HepG2 (cell line): ENCODE measurements at places on chromosomes 3 and 15. TPM values are rescaled to one million over a fixed set of nuclear protein-coding genes. Genes with fewer than 3 reads are reported as not detected.

The PDHB gene
- 97.1 and 108 TPM in 2 replicates for polyA plus RNA-seq

The ARPIN gene
- 2.8 and 2.9 TPM in 2 replicates for polyA plus RNA-seq

The GPR15 gene
- not detected in 2 replicates for polyA plus RNA-seq

The BTBD1 gene
- 29.3 and 32.1 TPM in 2 replicates for polyA plus RNA-seq

The PLOD2 gene
- polyA plus RNA-seq, result 117 and 161 TPM in 2 replicates

The KIF23 gene
- 8.4 and 11.3 TPM in 2 replicates for polyA plus RNA-seq

The UROC1 gene
- polyA plus RNA-seq, result 1.3 and 2.0 TPM in 2 replicates

The DUSP7 gene
- 8.7 and 8.8 TPM in 2 replicates for polyA plus RNA-seq

DNA sequence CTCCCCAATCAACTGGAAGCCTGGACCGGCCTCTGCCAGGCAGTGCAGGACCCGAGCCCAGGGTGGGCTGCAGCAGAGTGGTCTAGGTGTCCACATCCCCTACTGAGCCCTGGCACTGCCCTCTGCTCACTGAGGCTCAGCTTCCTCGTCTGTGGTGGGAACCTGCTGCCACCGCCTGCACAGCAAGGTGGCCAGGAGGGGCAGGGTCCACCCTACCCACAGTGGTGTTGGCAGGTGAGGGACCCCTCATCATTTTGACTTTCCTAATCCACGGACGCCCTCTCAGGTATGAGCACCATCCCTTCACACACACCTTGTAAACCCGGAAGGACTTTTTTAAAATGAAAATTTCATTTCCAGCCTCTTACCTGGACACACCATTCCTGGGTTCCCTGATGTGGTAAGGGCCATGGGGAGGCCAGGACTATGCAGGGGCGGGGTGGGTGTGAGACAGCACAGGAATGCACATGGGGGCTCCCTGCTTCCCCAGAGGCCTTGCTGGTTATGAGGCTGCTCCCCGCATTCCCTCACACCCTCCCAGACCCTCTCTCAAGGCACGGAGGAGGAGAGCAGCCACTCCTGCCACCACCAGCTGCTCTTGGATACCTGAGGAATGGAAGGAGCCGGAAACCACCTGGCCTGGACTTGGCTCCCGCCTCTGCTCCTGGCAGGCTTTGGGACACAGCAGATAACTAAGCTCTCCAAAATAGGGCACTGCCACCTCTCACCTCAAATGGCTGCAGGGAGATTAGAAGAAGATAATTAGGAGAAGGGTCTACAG lies 185.9 kb upstream of the TPM1 start:
- DNase-seq, result no peak
- H3K4me3 ChIP-seq, result no peak overlapping the region
- no peaks in the 10 kb centered on the region for H3K27me3 ChIP-seq
- H3K4me1 ChIP-seq, result peaks cover 58% of the 10 kb centered on the region
- no peak overlapping the region for H3K27ac ChIP-seq

GRCh38 chr3:141457624-141458236 lies 29.1 kb upstream of the RASA2 start:
- H3K27ac ChIP-seq, result no peak overlapping the region
- no peaks in the 10 kb centered on the region for H3K36me3 ChIP-seq
- no peaks in the 10 kb centered on the region for H3K27me3 ChIP-seq

- no peaks in the 10 kb centered on the region for H3K4me1 ChIP-seq
- no peaks in the 10 kb centered on the region for H3K36me3 ChIP-seq
- H3K27ac ChIP-seq, result no peak overlapping the region
These were observed 167.2 kb downstream of the POLR2M start for GRCh38 chr15:57873564-57874209.

DNA sequence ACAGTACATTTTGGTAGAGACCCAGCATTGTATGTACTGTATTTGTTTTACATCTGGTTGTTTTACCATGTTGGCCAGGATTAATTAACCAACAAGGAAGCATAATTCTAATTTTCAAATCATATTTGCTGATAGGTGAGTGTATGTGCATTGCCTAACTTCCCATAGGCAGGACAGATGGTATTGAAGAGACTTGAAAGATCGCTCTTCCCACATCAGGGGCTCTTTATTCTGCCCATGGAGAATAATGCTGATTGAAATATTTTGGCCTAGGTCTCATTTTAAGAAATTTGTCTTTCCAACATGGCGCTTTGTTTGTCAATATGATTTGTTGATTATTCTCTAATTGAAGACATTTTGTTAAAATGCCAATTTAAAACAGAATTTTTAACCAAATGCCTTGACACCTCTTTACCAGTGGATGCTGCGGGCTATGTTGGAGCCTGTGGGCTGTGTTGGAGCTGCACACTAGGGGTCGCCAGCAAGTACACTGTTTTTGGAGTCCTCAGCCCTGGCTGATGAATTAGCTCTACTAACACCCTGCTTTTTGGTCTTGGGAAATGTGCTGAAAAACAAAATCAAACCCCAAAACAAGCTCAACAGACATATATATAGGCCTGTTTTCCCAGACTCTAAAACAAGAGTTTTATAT lies 5.3 kb downstream of the P2RY12 start:
- no peak overlapping the region for H3K27ac ChIP-seq
- peak; percentile 6 for DNase-seq
- H3K27me3 ChIP-seq, result no peaks in the 10 kb centered on the region

GRCh38 chr15:66413579-66413978 lies 26.9 kb downstream of the MAP2K1 start:
- no peaks in the 10 kb centered on the region for H3K27me3 ChIP-seq
- no peak for DNase-seq
- H3K27ac ChIP-seq, result no peak overlapping the region
- H3K4me3 ChIP-seq, result no peak overlapping the region

DNA sequence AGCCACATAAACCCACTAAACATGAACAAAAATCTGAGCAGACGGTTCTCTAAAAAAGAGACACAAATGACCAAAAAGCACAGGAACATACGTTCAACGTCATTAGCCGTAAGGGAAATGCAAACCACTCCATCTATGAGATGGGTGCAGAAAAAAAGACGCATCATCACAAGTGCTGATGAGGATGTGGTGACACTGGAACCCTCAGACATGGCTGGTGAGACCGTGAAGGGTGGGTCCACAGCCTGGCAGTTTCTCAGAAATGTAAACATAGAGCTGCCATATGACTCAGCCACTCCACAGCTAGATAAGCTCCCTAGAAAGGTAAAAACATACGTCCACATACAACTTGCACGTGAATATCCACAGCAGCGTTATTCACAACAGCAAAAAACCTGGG lies 23.3 kb downstream of the PCSK6 start:
- H3K4me3 ChIP-seq, result no peak overlapping the region
- DNase-seq, result no peak
- no peak overlapping the region for H3K27ac ChIP-seq
- H3K4me1 ChIP-seq, result peaks cover 30% of the 10 kb centered on the region

DNA sequence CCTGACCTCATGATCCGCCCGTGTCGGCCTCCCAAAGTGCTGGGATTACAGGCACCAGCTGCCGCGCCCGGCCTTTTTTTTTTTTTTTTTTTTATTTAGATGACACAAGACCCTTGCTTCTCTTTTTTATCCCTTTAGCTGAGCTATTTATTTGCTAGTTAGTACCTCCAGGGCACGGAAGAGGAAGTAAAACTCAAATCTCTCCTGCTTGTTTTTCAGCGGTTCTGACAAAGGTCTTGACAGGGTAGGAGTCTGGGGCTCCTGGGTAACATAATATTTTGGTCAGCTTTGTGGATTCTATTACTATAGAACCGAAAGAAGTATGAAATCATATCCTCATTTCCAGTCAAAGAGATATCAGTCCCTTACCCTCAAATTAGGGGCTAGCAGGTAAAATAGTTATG lies 44.0 kb upstream of the ETV5 start:
- H3K27me3 ChIP-seq, result no peaks in the 10 kb centered on the region
- H3K4me1 ChIP-seq, result no peaks in the 10 kb centered on the region
- DNase-seq, result no peak
- no peak overlapping the region for H3K4me3 ChIP-seq
- H3K27ac ChIP-seq, result no peak overlapping the region

DNA sequence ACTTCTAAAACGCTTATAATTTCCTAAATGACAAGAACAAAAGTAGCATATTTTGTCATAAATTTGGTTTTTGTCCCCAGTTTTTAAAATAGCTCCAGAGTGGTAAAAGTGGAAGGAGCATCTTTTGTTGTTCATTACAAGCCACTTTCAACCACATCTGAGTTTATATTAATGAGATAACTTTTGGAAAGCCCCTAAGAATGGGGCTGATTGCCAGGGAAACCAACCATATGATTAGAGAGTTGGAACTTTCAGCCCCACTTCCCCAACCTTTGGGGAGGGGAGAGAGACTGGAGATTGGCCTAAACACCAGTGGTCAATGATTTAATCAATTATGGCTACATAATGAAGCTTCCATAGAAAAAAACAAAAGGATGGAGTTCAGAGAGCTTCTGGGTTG lies 57.4 kb downstream of the CPA3 start:
- H3K36me3 ChIP-seq, result no peaks in the 10 kb centered on the region
- H3K27ac ChIP-seq, result no peak overlapping the region
- H3K27me3 ChIP-seq, result no peaks in the 10 kb centered on the region; the same call in 2 of the 3 replicates
- DNase-seq, result no peak

GRCh38 chr15:63874616-63875015 lies 40.9 kb upstream of the HERC1 start:
- H3K4me3 ChIP-seq, result no peak overlapping the region
- H3K27ac ChIP-seq, result no peak overlapping the region
- no peak for DNase-seq
- H3K36me3 ChIP-seq, result no peaks in the 10 kb centered on the region
- H3K4me1 ChIP-seq, result no peaks in the 10 kb centered on the region
- no peaks in the 10 kb centered on the region; the same call in 2 of the 3 replicates for H3K27me3 ChIP-seq

GRCh38 chr3:98645039-98645438 lies 51.6 kb upstream of the CPOX start:
- DNase-seq, result no peak
- peaks cover 9% of the 10 kb centered on the region; the same call in 1 of the 2 replicates for H3K4me1 ChIP-seq
- no peaks in the 10 kb centered on the region for H3K36me3 ChIP-seq
- no peak overlapping the region for H3K27ac ChIP-seq

DNA sequence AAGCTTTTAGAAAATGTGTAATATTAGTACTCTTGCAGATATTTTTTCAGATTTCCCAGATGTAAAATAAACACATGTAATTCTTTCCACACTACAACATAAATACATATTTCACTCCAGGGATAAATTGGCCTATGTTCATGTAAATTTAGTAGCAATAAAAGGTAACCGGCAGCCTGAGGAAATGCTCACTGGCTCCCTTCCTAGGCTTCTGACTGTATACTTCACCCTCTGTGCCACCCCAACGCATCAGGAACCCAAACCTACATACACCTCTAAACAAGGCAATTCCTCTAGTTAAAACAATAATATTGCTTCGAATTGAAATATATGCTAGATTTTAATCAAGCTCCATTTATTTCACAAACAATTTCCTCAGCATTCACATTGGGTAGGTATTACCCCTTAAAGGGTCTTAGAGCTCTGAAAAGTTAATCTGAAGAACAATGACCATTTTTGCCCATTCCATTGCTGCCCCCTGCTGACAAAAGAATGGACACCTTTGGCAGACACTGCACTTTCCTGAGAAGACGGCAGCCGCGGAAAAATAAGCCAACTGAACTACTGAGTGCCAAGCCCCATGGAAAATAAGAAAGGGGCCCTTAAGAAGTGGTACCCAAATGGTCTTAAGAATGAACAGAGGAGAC lies 212.5 kb downstream of the OSBPL10 start:
- peak; percentile 52 for DNase-seq
- no peak overlapping the region for H3K27ac ChIP-seq
- peaks cover 27% of the 10 kb centered on the region for H3K4me1 ChIP-seq
- H3K36me3 ChIP-seq, result no peaks in the 10 kb centered on the region; the same call in none of the 2 replicates
- H3K4me3 ChIP-seq, result no peak overlapping the region
